Activated CD8-positive, alpha-beta memory T cell treated with anti-CD3 and anti-CD28 coated beads, Interleukin-2, amount 10 ng/mL, durations not matched to agents 7 days and 5 days (primary cell): ENCODE measurements at places on chromosomes 7 and 10. TPM values are rescaled to one million over a fixed set of nuclear protein-coding genes. Genes with fewer than 3 reads are reported as not detected.

- no peak for DNase-seq
- H3K27ac ChIP-seq, result no peak overlapping the region
- H3K27me3 ChIP-seq, result no peaks in the 10 kb centered on the region
- peaks cover 14% of the 10 kb centered on the region for H3K4me1 ChIP-seq
- no peak overlapping the region for H3K4me3 ChIP-seq
Observed at GRCh38 chr7:65746398-65746669, 126.5 kb upstream of the VKORC1L1 start.

DNA sequence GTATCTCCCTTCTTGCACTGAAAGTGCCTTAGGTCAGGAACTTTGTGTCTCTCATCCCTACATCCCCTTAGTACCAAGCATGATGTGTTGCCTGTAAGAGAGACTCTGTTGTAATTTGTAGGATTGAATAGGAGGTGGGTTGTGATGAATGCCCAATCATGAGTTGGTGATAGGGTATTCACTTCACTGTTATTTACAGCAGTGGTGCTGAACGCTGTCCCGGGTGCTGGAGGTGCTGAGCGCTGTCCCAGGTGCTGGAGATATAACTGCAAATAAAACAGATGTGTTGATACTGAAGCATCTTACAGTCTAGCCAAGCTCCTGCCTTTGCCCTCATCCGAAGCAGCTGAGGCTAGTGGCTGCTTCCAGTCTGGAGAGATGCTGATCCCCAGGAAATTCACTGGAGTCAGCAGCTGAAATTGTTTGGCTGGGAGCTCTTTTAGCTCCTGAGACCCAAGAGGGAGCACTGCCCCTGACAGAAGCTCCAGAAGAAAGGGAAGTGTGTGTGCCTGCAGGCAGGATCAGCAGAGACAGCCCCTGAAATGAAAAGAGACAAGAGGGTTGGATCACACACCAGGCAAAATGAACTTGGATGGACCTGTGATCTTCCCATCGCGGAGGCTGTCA lies 183.4 kb downstream of the SORCS3 start:
- no peaks in the 10 kb centered on the region for H3K27me3 ChIP-seq
- no peak overlapping the region for H3K27ac ChIP-seq
- no peak overlapping the region for H3K4me3 ChIP-seq
- H3K36me3 ChIP-seq, result no peaks in the 10 kb centered on the region
- no peaks in the 10 kb centered on the region for H3K4me1 ChIP-seq
- DNase-seq, result no peak

The MYL10 gene
- not detected for total RNA-seq

- no peak for DNase-seq
- H3K36me3 ChIP-seq, result no peaks in the 10 kb centered on the region
- H3K4me1 ChIP-seq, result peaks cover 4% of the 10 kb centered on the region
- H3K27me3 ChIP-seq, result peaks cover 4% of the 10 kb centered on the region
- no peak overlapping the region for H3K4me3 ChIP-seq
Observed at GRCh38 chr7:19663816-19664462, 44.9 kb downstream of the POLR1F start.

The CYP3A4 gene
- total RNA-seq, result not detected

DNA sequence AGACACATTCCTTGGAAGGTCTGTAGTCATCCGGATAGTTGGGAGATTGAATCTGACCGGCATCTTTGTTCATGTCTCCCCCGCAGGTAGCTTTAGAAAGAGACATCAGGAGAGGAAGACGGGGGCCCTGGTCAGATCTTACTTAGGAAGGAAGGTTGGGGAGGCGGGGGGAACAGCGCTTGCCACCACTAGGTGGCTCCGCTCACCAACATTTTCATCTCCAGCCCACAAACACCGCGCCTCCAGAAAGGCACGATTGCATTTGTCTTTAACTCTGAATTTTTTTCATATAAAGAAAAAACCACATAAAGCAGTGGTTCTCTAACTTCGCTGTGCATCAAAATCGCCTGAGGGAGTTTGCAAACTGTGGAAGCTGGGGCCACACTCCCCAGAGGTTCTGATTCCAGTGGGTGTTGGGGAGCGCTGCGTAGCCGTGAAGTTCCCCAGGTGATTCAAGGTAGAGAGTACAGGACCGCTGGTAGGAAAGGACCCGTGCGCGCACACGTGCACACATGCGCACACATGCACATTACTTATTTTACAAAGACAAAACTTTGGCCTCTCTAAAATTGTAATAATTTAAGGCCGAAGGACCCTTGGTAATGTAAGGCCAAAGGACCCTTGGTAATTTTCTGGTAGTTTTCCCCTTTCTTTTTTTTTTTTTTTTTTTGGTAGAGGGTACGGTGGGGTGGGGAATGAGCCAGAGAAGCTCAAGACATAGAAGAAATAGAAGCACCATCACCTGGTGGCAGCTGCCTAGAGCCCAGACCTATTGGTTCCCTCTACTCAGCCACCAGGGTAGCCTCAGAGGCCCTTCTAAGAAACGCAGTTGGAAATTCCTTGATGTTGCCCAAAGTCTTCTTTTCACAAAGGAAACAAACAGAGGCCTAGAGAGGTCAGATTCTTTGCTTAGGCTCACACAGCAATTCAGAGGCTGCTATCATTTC lies 37.4 kb upstream of the OPALIN start:
- no peaks in the 10 kb centered on the region for H3K4me1 ChIP-seq
- H3K36me3 ChIP-seq, result no peaks in the 10 kb centered on the region
- no peak overlapping the region for H3K4me3 ChIP-seq

GRCh38 chr7:158576050-158576762 lies 11.4 kb downstream of the PTPRN2 start:
- H3K27ac ChIP-seq, result no peak overlapping the region
- H3K4me1 ChIP-seq, result no peaks in the 10 kb centered on the region
- no peaks in the 10 kb centered on the region for H3K36me3 ChIP-seq
- H3K27me3 ChIP-seq, result peaks cover 9% of the 10 kb centered on the region
- H3K4me3 ChIP-seq, result no peak overlapping the region
- DNase-seq, result no peak

GRCh38 chr10:12587451-12587888 lies 238.1 kb downstream of the CAMK1D start:
- H3K4me1 ChIP-seq, result peaks cover 41% of the 10 kb centered on the region
- peaks cover 11% of the 10 kb centered on the region for H3K36me3 ChIP-seq
- DNase-seq, result no peak
- peak overlapping the region; percentile 62 for H3K4me3 ChIP-seq
- H3K27ac ChIP-seq, result no peak overlapping the region
- no peaks in the 10 kb centered on the region for H3K27me3 ChIP-seq

DNA sequence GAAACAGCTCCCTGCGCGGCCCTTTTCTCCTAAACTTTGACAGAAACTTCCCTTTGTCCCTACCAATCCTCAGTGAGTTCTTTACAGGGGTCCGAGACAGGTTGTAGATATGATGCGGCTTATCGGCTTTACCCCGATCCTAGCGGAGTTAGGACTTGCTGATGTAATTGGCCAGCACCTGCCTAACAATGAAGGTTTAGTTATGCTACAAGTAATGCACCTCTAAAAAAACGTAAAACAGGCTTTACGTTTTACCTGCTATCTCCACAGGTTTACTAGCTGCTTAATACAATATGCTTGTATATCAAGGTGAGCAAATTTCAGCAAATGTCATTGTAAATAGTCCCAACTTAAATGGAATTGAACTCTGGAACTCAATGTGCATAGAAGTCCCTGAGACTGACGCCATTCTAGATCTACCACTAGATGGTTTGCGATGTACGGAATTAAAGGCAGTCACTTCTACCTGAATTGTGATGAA lies 697 bp upstream of the SNX13 start:
- no peak for DNase-seq
- H3K27ac ChIP-seq, result peak overlapping the region; percentile 90
- H3K27me3 ChIP-seq, result peaks cover 14% of the 10 kb centered on the region

The AFAP1L2 gene
- 67.4 TPM for total RNA-seq

The ZPBP gene
- not detected for total RNA-seq

- H3K4me1 ChIP-seq, result no peaks in the 10 kb centered on the region
- H3K27me3 ChIP-seq, result peaks cover 24% of the 10 kb centered on the region
Observed at GRCh38 chr7:1368184-1368681, 91.0 kb downstream of the MICALL2 start.

GRCh38 chr7:141244435-141244834 lies 170.6 kb downstream of the TMEM178B start:
- H3K27me3 ChIP-seq, result peaks cover 4% of the 10 kb centered on the region
- H3K27ac ChIP-seq, result no peak overlapping the region
- no peak overlapping the region for H3K4me3 ChIP-seq
- DNase-seq, result peak; percentile 18
- no peaks in the 10 kb centered on the region for H3K36me3 ChIP-seq

DNA sequence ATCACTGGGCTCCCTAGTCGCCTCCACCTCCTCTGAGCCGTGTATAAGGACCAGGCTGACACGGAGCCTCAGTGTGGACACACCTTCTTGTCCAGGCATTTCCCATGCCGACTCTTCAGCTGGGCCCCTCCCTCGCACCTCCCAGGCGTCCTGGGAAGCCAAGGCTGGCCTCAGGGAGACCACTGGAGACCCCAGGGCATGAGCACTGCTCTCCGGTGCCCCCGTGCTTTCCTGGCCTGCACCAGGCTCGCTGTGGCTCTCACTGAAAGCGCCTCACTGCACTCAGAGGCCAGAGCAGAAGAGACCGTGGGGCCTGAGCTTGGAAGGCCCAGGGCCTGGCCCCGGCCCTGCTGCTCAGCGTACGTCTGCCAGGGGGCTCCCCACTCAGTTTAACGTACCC lies 31.4 kb downstream of the LRRC27 start:
- H3K4me1 ChIP-seq, result no peaks in the 10 kb centered on the region
- H3K27me3 ChIP-seq, result no peaks in the 10 kb centered on the region
- no peak for DNase-seq
- no peak overlapping the region for H3K27ac ChIP-seq

- peaks cover 49% of the 10 kb centered on the region for H3K4me1 ChIP-seq
- DNase-seq, result no peak
- H3K36me3 ChIP-seq, result peaks cover 40% of the 10 kb centered on the region
- no peak overlapping the region for H3K27ac ChIP-seq
- H3K27me3 ChIP-seq, result no peaks in the 10 kb centered on the region
- no peak overlapping the region for H3K4me3 ChIP-seq
Observed at GRCh38 chr10:131908151-131908550, 7.3 kb downstream of the PPP2R2D start.

- H3K4me1 ChIP-seq, result peaks cover 98% of the 10 kb centered on the region
- no peak for DNase-seq
- peaks cover 69% of the 10 kb centered on the region for H3K36me3 ChIP-seq
- peak overlapping the region; percentile 68 for H3K4me3 ChIP-seq
- no peaks in the 10 kb centered on the region for H3K27me3 ChIP-seq
- H3K27ac ChIP-seq, result peak overlapping the region; percentile 94
Observed at GRCh38 chr7:50346545-50347497, 42.3 kb downstream of the IKZF1 start.

DNA sequence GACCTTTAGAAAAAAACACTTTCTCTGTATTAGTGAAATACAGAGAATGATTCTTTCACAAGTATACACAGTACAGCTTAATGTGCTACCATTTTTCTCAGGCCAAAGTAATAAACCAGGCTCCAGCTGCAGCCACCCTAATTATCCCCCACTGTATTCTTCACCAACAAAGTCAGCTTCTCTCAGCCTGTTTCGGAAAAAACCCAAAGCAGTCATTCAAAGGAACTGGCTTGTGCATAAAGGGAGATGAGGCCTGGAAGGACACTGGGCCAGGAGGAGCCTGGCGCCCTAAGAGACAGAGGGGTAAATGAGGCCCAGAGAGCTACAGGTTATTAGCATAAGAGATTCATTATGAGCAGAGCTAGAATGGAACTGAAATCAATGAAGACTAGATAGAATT lies 9.2 kb downstream of the USP54 start:
- peaks cover 2% of the 10 kb centered on the region for H3K36me3 ChIP-seq
- no peak overlapping the region for H3K4me3 ChIP-seq
- H3K27me3 ChIP-seq, result no peaks in the 10 kb centered on the region
- H3K4me1 ChIP-seq, result no peaks in the 10 kb centered on the region

GRCh38 chr10:133022776-133023100 lies 65.0 kb upstream of the ADGRA1 start:
- H3K27ac ChIP-seq, result no peak overlapping the region
- H3K27me3 ChIP-seq, result no peaks in the 10 kb centered on the region

The CLCN1 gene
- 0.09 TPM for total RNA-seq

DNA sequence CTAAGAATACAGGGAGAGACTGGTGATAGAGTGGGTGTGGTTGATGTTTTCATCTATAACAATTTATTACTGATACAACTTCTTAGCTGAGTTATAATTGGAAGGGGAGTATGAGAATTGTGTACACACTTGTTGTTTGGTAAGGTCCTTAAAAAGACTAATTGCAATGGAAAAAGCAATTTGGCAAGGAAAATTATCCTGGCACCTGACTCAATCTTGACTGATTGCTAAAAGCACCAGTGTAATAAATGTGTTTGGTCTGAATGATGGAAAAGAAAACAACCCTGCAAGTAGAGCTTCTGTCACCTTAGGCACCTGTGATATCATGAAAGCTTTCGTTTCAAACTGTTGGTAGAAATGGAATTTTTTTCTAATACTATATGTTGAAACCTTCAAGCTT lies 6.7 kb upstream of the GSDME start:
- H3K4me3 ChIP-seq, result no peak overlapping the region

GRCh38 chr10:21396889-21397288 lies 128.6 kb downstream of the SKIDA1 start:
- DNase-seq, result no peak
- H3K27me3 ChIP-seq, result peaks cover 7% of the 10 kb centered on the region

The CPED1 gene
- total RNA-seq, result not detected

GRCh38 chr10:125076891-125077541 lies 83.3 kb downstream of the CTBP2 start:
- H3K4me1 ChIP-seq, result no peaks in the 10 kb centered on the region
- no peak for DNase-seq
- peaks cover 2% of the 10 kb centered on the region for H3K27me3 ChIP-seq

DNA sequence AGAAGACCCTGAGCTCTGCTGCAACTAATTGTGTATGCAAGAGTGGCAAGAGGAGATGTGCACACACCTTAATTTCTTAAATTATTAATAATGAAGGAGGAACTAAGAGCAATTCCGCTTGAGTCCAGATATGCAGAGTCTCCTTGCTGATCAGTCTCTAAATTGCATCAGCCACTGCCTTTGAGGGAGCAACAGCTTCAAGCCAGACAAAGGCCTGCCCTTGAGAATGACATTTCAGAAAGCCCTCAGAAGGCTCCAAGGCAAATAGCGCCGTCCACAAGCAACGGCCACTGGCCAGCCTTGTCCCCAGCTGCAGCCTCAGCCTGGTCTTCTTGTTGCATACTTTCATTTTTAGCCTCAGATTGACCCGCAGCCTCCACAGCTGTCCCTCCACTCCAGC lies 110.6 kb upstream of the RNF32 start:
- no peak overlapping the region for H3K27ac ChIP-seq
- no peaks in the 10 kb centered on the region for H3K4me1 ChIP-seq
- no peaks in the 10 kb centered on the region for H3K36me3 ChIP-seq
- H3K27me3 ChIP-seq, result no peaks in the 10 kb centered on the region
- DNase-seq, result no peak
